ENCODE measurements at places on chromosomes 7 and 10.

- DNase-seq = peak; percentile 19
Observed at GRCh38 chr10:36671607-36672006, 453.8 kb upstream of the ANKRD30A start.

- DNase-seq = no peak
Observed at GRCh38 chr7:55108818-55109217, 90.0 kb downstream of the EGFR start.

- DNase-seq = no peak
Observed at GRCh38 chr7:112654322-112655216, 135.6 kb downstream of the TMEM168 start.

DNA sequence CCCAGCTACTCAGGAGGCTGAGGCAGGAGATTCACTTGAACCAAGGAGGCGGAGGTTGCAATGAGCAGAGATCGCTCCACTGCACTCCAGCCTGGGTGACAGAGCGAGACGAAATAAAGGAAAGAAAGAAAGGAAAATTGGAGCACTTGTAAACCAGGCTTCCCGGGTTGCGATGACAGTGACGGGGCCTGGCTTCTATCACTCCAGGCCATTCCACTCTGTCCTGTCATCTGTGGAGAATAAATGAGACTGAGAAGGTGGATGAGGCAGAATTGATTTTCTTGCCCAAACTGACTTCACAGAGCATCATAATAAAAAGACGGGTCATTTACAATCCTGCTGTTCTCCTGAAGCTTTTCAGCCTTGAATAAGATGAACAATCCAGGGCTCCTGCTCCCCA lies 12.1 kb upstream of the KPNA7 start:
- DNase-seq = no peak

DNA sequence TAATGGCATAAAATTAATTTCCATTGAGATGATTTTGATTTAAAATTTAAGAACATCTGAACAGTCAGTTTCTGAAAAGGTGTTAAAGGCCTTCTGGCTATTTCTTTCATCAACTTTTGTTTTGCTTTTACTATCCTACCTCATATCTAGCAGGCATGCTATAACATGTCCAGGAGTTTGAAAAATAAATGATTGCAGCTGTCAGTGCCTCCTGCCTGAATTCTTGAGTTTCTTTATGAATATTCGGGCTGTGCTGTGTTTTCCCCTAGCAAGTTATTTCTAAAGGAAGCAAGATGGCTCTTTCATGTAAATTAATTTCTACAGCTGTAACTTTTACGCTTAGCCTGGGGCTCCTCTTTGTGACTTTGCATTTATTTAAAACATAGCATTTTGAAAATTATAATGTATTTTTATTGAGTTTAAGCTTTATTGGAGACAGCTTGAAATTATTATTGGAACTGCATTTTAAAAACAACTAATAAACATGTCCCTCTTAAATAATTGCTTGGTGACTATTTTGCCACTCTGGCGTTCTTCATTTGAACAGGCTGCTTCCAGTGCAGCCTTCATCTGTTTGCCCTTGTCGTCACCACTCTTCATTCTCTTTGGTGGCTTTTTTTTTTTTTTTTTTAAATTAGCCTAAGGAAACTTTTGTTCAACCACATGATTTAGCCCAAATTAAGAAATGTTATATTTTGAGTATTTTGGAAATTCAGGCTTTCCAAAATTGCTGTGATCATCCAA lies 1083.4 kb upstream of the LRRN3 start:
- no peak for DNase-seq

DNA sequence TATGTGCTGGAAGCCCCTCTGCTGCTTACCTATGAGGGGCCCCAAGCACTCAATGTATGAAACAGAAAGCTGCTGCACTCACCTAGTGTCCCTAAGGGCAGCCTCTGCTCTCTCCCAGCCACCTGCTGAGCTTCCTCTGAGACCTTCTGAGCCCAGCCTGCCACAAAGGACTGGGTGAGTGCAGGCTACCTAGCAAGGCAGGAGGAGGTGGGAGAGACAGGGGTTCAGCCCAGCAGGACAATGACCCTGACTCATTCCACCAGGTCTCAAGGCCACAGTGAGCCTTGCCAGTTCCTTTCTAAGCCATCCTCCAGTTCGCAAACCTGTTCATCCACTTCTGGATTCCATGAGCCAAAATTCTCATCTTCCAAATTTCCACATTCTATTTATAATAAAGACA lies 16.3 kb downstream of the VOPP1 start:
- no peak for DNase-seq

DNA sequence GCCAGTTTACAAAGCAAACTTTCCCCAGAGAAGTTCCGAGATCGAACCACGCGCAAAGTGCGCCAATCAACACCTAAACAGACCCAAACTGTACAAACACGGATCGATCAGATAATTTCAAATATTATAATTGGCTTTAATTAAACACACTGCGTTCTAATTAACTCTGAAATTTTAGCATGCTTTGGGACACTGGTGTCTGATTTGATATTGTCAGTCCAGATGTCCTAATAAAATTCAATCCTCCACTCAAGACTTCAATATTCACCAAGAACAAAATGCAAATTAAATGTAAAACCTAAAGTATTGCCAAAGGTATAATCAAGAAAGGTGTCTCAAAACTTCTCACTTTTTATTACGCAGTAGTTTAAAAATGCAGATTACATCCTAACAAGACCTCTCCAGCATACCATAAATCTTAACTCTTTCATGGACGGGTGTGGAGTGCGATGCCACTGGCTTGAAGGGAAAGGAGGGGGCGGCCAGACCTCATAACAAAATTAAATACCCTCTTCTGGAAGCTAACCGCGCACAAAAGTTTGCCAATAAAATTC lies 5.9 kb upstream of the EBF3 start:
- DNase-seq = no peak

DNA sequence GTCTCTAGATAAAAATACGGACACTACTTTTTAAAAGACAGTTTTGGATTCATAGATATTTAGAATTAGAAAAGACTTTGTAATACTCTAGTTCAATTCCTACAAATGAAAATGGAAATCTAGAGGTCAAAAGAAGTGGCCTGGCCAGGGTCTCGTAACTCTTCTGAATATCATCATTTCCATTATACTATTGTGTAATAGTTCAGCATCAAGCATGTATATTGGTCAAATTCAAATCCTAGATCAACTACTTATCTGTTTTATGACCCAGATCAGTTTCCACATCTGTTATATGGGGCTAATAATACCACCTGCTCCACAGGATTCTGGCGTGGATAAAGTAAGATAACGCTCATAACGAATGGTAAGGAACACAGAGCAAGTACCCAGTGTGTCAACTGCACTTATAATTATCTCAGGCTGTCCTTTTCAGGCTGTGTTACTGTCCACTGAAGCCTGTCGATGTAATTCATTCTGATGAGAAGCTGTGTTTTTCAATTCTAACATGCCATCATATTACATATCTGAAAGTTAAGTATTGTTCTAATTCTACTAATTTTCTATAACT lies 54.3 kb downstream of the ARHGAP21 start:
- no peak for DNase-seq

DNA sequence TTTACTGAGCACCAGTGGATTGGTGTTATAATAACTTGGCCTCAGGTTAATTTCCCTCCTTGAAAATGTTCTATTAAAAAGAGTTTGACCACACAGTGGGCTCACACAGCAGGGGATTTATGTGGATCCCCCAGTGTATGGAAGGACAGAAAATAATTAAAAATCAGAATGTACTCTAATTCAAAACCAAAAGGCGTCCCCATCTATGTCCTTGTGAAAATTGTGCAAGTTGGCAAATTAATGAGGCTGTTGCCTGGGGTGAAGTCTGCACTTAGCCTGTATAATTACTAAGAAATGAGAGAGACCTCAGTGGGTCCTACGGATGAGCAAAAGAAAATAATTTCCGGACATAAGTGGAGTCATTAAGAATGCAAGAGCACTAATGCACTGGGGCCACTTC lies 31.1 kb downstream of the PIK3CG start:
- DNase-seq = no peak

DNA sequence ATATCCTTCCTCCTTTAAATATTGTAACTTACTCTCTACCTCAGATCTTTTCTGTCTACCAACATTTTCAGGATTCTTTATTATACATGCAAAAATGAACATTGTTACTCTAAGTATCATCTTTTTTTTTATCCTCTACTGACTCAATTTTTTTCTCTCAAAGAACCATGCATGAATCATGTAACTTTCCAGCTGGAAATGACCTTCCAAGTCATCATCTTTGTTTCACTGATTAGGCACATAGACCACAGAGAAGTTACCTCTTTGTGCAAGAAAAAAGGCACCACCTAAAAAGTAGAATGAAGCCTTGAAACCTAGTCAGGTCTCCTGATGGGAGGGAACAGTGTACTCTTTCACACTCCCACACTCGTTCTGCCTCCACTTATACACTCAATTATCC lies 234.9 kb downstream of the HGF start:
- DNase-seq = no peak

DNA sequence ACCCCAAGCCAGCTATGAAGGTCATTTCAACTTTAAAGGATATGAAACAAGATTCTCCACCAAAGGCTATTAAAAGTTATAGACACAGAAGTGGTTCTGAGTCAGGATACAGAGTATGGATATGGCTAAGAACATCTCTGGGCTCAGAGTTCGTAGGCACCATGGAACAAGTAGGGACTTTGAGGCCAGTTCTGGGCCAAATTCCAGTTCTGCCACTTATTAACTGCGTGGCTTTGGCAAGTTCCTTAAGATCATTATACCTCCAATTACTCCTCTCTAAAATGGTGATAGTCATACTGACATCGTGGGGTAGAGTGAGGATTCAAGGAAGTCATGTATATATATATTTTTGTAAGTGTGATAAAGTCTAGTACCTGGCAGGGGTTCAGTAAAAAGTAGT lies 105.8 kb upstream of the NFE2L3 start:
- no peak for DNase-seq

GRCh38 chr10:123922126-123922525 lies 30.5 kb upstream of the CPXM2 start:
- DNase-seq = no peak

GRCh38 chr10:93288679-93289634 lies 193.2 kb downstream of the MYOF start:
- DNase-seq = peak; percentile 86

DNA sequence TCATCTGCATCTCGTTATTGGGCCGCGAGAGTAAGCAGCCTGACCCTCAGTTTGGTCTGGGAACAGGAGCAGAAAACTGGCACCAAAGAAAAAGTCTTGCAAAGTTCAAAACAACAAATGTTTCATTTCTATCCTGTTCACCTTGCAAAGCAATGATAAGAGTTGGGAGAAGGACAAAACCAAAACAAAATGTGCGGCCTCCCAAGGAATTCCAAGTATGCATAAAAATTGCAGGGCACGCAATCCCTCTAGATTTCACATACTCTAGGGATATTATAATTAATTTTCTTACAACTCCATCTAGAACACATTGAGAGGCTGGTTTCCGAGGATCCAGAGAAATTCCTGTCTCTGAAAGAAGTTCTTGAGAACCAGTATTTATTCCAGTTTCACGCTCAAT lies 20.1 kb downstream of the CHUK start:
- DNase-seq = no peak

DNA sequence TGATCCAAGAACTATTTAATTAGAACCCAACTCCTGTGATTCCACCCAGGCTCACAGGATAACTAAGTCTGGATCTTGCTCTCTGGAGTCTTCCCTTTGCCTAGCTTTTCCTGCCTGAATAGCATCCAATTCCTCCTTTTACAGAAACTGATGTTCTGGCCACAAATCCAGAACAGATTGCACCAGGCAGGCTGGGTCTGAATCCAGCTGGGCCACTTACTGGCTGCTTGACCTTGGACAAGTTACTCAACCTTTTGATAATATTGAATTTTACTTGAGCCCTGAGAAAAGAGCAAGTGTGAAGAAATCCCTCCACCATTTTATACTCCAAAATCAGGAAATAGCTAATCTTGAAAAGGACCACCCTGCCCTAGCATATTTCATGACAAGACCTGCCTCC lies 55.5 kb upstream of the SLC35G1 start:
- DNase-seq = no peak

- no peak for DNase-seq
Observed at GRCh38 chr7:125568799-125569198, 639.2 kb upstream of the POT1 start.

DNA sequence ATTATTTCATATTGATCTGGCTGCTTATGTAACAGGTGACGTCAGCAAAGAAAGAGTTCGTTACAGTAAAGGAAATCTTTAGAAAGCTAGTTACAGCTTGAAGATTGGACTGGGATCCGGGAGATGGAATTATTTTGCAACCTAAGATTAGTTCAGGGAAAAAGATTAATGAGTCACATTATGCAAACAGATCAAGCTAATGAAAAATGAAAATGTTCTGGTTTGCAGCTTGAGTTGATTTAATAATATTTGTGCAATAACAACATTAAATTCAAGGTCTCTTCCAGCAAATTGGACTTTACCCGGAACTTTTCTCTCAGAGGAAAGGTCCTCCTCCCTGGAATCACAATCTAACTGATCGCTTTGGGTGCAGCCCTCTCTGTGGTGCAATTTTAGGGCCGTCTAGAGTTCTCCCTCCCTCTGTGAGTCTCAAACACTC lies 119.5 kb downstream of the OTUD1 start:
- DNase-seq = no peak

GRCh38 chr7:3497796-3498195 lies 196.7 kb downstream of the SDK1 start:
- no peak for DNase-seq

GRCh38 chr10:104340111-104340526 lies 1.9 kb upstream of the ITPRIP start:
- DNase-seq = no peak

- DNase-seq = no peak
Observed at GRCh38 chr10:132449051-132449810, 52.2 kb downstream of the PWWP2B start.

- no peak for DNase-seq
Observed at GRCh38 chr10:22598478-22598877, 115.9 kb downstream of the PIP4K2A start.

GRCh38 chr7:116197360-116197759 lies 13.0 kb upstream of the TES start:
- DNase-seq = no peak

GRCh38 chr10:118012952-118013525 lies 33.7 kb downstream of the RAB11FIP2 start:
- DNase-seq = no peak

Measured in HS-27A (cell line).